Esophagus mucosa (tissue), 1 donor: ENCODE measurements at places on chromosomes 4 and X. TPM values are rescaled to one million over a fixed set of nuclear protein-coding genes. Genes with fewer than 3 reads are reported as not detected.

- ATAC-seq, result no peak
Observed at GRCh38 chrX:147803948-147804347, 107.8 kb upstream of the FMR1 start.

DNA sequence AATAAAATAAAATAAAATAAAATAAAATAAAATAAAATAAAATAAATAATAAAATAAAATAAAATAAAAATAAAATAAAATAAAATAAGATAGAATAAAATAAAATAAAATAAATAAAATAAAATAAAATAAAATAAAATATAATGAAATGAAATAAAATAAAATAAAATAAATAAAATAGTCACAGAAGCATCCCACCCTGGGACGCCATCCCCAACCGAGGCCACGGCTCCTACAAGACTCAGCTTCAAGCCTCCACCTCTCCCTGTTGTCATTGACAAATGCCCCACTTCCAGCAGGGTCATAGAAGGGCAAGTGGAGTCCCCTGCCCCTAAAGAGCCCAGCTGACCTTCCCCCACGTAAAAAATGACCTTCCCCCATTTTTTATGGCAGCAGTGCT is 30.2 kb downstream of the CRLF2 start:
- ATAC-seq, result no peak

DNA sequence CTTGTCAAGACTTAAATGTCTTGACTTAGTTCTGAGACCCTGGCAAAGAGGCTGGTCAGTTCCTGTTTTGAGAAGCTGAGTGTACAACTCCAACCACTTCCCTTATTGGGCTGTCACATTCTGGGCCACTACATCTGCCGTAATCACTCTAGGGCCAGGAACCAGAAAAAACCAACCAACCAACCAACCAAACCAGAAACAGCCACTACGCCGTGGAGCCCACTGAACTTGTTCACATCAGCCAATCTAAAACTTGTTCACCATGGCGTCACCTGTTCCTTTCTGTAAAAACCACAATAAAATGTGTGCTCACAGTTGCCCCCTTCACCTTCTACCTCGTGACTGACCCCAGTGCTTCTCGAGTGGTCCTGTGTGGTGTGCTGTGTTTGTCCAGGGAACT is 107.3 kb downstream of the JADE1 start:
- ATAC-seq, result peak; percentile 51

- no peak for ATAC-seq
Observed at GRCh38 chr4:112508356-112508755, 7.6 kb downstream of the NEUROG2 start.

- ATAC-seq, result peak; percentile 32
Observed at GRCh38 chr4:123616951-123617461, 220.4 kb downstream of the SPRY1 start.

GRCh38 chr4:7537853-7538400 is 103.2 kb upstream of the PSAPL1 start:
- ATAC-seq, result no peak

GRCh38 chr4:122346503-122346902 is 32.3 kb upstream of the ADAD1 start:
- no peak for ATAC-seq

DNA sequence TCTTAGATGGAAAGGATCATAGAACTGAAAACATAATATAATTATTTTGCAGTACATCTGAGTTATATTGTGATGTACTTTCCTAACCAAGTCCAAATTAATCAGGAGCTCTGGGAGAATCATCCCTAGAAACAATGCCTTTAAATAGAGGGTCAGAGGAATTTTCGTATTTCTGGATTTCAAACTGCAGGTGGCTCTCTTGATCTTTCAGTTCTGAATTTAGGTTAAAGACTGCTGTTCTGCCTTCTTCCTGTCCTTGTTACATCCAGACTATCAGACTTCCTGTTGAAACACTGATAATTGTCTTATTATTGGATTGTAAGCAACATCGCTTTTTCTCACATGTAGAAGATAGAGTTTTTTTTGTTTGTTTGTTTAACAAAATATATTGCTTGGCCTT is 142.7 kb downstream of the RPA4 start:
- no peak for ATAC-seq

GRCh38 chrX:3787856-3788255 is 74.4 kb upstream of the PRKX start:
- ATAC-seq, result peak; percentile 33

GRCh38 chr4:118723369-118723768 is 38.2 kb downstream of the METTL14 start:
- ATAC-seq, result no peak

- ATAC-seq, result no peak
Observed at GRCh38 chr4:1776521-1777161, 16.5 kb upstream of the FGFR3 start.

DNA sequence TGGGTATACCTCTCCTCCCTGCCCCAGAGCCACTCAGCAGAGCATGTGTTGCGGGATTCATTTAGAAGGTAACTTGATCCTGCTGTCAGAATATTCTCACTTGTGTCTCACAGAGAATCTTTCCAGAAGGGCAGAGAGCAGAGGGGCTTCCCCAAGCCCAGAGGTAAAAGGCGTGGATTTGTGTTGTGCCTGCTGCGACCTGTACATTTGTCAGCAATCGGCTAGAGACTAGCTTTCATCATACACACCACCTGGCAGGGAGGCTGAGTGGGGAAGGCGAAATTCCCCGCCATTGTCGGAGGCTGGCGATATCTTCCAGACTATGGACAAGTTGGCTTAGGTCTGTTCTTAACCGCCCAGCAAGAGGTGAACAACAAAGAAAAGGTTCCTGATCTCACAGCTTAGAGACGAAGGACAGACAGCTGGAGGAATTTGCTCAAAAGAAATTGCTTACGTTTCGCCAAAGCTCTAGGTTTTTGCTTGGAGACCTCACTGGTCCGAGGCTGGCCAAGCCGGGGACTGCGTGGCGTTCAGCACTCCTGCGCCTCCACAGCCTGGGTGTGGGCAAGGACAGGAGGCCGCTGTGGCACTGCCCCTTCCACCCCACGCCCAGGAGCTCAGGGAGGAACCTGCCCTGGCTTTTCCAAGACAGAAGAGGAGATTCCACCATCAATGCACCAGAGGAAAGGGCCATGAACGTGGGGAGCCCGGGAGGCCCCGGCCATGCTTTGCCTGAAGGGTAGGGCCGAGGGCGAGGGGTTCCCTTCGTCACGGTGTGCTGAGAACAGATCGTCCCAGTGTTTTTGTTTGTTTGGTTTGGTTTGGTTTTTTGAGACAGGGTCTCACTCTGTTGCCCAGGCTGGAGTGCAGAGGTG is 69.4 kb downstream of the DCTD start:
- ATAC-seq, result peak; percentile 76

DNA sequence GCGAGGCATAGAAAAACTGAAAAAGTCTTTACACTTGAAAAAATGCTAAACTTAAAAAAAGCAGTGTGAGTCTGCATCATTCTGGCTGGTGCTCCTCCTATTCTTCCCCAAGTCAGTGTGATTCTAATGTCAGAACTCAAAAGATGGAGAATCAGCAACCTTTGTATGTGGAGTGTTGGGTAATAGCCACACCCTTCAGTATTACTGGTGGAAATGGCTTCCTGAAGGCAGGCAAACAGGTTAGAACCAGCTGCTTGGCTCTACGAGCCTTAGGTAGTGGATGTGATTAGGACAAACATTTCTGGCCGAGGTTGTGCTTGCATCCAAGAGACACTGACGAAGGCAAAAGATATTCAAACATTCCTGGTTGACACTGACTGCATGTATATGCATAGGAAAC is 353.4 kb upstream of the TACR3 start:
- no peak for ATAC-seq

GRCh38 chr4:95243892-95244291 is 304.9 kb downstream of the UNC5C start:
- ATAC-seq, result no peak

DNA sequence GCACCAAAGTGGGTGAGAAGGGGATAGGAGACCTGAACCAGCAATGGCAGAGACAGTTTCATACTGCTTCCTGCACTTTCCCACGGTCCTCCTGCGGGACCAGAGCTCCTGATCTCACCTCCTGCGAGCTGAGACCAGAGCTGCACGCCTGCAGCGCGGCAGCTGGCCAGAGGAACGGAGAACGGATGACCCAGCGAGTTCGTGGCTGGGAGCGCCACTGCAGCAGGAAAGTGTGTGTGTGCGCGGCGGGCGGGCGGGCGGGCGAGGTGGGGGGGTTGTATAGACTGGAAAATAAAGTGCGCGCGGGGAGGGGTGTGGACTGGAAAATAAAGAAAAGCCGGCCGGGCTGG is 16.5 kb downstream of the MCF2 start:
- ATAC-seq, result no peak

DNA sequence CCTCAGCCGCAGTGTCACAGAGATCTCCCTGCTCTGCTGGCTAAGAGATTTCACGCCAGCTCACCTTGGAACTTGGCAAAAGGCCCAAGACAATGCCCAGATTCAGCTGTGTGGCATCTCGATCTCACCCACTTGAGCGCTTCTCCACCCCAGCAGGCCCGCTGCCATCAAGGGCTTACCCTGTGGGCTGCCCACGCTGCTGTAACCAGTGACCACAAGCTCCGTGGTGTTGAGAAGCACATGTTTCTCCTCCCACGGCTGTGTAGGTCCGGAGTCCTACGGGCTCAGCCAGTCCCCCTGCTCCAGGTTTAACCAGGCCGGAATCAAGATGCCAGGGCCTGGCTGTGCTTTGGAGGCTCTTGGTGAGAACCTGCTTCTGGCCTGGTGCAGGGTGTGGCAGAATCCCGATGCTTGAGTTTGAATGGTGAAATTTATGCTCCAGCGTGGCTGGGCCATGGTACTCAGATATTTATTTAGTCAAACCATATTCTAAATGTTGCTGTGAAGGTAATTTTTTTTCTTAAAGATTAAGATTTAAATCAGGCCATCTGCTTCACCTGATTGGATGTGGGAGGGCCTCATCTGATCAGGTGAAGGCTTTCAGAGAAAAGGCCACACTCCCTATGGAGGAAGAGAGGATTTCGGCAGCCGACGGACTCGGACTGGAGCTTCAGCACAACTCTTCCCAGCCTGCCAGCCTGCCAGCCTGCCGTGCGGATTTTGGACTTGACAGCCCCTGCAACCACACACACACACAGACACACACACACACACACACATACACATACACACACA is 24.8 kb upstream of the ADRA2C start:
- ATAC-seq, result no peak

DNA sequence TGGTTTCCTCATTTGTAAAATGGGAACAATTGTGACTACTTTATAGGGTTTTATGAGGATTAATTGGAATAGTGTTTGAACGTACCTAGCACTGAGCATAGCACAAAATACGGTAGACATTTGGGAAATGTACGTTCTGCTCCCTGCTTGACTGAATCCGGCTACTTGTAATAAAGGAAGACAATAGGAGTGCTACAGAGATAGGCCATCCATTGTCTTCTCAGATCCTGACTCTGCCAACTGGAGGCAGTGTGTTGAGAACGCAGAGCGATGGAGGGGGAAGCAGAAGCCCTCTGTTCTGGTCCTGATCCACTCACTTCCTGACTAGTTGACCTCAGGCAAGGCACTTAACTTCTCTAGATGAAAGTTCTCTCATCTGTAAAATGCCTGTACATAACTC is 26.4 kb downstream of the ENPP6 start:
- ATAC-seq, result no peak

GRCh38 chr4:152523731-152524130 is 12.2 kb downstream of the FBXW7 start:
- ATAC-seq, result no peak

- no peak for ATAC-seq
Observed at GRCh38 chr4:76673362-76673761, 224.6 kb downstream of the SOWAHB start.

GRCh38 chrX:2767631-2768455 is 16.0 kb downstream of the XG start:
- peak; percentile 35 for ATAC-seq

GRCh38 chr4:77349796-77350195 is 192.8 kb downstream of the CCNG2 start:
- ATAC-seq, result no peak

DNA sequence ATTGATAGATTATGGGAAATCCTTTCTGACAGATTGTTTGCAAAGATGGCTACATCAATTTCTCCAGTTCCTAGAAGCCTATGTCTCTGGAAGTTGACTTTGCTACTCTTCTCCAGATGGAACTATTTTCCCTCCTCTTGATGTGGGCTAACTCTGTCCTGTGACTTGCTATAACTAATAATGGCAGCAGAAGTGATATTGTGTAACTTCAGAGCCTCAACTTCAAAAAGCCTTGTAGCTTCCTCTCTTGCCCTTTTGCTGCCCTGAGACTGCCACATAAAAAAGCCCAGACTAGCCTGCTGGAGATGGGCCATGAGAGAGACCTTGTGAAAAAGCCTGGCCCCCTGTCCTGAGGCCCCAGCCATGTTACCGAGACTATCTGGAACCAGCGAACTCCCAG is 210.7 kb upstream of the SLC7A11 start:
- no peak for ATAC-seq

- ATAC-seq, result no peak
Observed at GRCh38 chrX:27680726-27681125, 90.6 kb downstream of the DCAF8L2 start.

DNA sequence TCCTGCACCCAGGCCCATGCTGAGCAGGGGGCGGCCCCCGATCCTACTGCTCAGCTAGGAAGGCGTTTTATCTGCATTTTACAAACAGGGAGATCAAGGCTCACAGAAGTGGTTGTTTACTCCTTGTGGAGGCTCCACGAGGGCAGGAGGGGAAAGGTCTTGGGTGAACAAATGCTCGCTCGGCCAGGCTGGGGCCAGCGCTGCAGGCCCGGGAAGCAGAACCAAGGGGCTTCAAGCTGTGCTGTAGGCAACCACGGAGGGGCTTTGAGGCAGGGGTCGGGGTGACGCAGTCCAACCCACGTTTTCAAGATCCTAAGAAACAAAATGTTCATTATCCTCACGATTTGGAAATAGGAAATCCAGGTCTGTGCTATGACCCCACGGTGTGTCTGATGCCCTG is 125.8 kb downstream of the HMX1 start:
- ATAC-seq, result no peak

DNA sequence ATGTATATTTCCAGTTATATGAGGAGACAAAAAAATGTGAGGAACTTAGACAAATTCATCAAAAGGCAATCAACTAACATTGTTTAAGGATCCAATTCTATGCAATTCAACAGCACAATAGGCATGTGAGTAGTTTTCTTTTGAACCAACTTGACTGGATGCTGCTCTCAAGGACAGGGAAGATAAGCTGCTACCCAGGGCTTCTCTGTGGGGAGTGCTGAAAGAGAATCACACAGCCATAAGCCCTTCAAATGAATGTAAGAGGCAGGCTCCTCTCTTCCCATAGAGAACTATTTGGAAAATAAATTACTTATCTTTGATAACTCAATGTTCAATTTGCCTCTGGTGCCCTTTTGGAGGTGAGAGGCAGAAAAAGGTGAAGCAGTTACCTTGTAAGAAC is 1413.6 kb downstream of the PCDH7 start:
- no peak for ATAC-seq

- ATAC-seq, result no peak
Observed at GRCh38 chr4:77861495-77861894, 1.1 kb upstream of the MRPL1 start.

GRCh38 chr4:6962211-6963041 is 52.8 kb downstream of the TBC1D14 start:
- ATAC-seq, result no peak

- ATAC-seq, result peak; percentile 95
Observed at GRCh38 chr4:121255986-121256750, 92.0 kb upstream of the TNIP3 start.

The RP2 gene
- 8.4 TPM for total RNA-seq

The SPANXB1 gene
- not detected for total RNA-seq

The RNF150 gene
- total RNA-seq, result 1.6 TPM

The SLC10A3 gene
- 20.6 TPM for total RNA-seq

The BEX3 gene
- 46.9 TPM for total RNA-seq

The KCTD8 gene
- not detected for total RNA-seq

The CSN1S1 gene
- total RNA-seq, result not detected

The XAGE1A gene
- not detected for total RNA-seq

The OTC gene
- total RNA-seq, result not detected

The CXCL10 gene
- 0.32 TPM for total RNA-seq

The NPY1R gene
- total RNA-seq, result 0.16 TPM
